Renal pelvis (tissue), 12 donors: ENCODE measurements at places on chromosomes 16 and 17.

- DNase-seq = no peak
These were observed 76.4 kb downstream of the TOX3 start for GRCh38 chr16:52470585-52470984.

DNA sequence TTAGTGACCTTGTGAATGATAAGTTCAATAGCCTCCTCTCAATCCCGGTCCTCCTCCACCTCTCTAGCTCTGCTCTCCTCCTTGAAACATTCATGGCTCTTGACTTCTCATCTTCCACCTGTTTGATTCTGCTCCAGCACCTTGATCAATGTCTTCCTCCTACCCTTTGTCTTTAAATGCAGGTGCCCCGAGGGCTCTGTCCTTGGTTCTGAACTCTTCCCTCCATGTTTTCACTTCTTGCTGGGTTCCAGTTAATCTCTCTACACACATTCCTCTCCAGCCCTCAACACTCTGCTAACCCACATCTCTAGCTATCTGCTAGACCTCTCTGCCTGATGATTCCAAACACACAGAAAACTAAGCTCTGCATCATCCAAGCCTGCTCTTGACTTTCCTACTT is 13.4 kb downstream of the CD300E start:
- DNase-seq = peak; percentile 43

- no peak for DNase-seq
These were observed 215.1 kb downstream of the TMEM114 start for GRCh38 chr16:8375232-8375587.

GRCh38 chr17:64423881-64424280 is 25.0 kb upstream of the MILR1 start:
- DNase-seq = no peak

DNA sequence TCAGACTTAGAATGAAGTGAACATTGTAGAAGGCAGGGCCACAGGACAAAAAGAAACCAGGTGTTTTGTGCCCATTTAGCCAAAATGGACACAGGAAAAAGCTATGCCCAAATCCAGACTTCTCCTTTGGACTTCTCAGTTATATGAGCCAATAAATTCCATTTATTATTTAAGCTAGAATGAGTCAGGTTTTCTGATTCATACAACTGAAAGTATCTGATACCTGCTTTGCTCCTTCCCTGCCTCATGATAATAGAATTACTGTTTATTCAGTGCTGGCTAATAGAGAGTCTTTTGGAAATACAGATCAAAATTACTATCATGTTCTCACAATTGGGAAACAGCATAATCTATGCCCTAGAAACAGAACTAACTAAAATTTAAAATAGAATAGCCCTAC is 8.7 kb upstream of the CPD start:
- DNase-seq = no peak

- DNase-seq = no peak
These were observed 34.4 kb upstream of the RGS9 start for GRCh38 chr17:65102788-65103187.

GRCh38 chr16:87562201-87562600 is 40.1 kb upstream of the JPH3 start:
- no peak for DNase-seq

- DNase-seq = no peak
These were observed 53.0 kb downstream of the IKZF3 start for GRCh38 chr17:39810939-39811728.

- no peak for DNase-seq
These were observed 87.6 kb downstream of the FOXL1 start for GRCh38 chr16:86665929-86666328.

DNA sequence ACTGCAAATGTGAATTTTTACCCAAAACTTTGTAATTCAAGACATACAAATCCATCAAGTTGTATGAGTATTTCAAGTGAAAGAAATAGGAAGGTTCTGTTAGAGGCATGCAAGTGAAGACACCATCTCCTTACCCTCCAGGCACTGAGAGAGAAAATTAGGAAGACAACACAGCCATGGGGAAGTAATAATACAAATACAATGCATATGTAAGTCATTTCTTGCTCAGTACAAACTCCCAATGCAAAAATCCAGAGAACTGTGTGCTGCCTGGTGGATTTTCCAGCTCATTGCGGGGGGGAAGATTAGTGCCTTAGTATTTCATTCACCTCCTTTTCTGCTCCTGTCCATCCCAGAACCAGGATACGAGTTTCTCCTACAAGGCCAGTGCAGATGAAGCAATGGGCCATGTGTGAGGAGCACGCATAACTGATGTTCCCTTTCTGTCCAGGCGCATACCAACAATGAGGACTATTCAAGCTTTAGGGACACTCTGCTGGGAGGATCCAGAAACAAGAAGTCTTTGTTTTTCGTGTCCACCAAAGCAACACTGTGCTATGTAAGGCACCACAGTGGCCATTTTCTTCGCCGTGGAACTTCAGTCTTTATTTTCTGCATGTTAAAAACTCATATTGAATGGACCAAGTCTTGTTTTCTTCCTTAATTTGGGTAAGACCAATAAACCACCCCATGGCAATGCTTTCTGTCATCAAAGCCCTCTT is 143.7 kb upstream of the RCVRN start:
- DNase-seq = no peak

DNA sequence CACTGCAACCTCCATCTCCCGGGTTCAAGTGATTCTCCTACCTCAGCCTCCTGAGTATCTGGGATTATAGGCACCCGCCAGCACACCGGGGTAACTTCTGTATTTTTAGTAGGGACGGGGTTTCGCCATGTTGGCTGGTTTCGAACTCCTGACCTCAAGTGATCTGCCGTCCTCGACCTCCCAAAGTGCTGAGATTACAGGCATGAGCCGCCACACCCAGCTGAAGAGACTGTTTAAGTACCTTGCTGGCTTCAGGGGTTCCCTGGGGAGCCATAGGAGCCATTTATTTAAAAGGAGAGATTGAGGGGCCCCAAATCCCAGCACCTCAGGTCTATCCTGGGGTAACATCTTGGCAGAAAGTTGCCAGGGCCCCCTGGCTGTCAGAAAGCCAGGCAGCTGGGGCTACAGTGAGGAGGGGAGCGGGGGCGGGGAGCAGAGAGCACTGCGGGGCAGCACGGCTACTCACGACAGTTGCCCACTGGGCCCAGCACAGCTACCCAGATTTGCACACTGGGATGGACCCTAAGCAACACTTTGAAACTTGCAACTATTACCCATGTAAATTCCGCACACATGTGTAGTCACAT is 1.6 kb downstream of the SNAI3 start:
- no peak for DNase-seq

DNA sequence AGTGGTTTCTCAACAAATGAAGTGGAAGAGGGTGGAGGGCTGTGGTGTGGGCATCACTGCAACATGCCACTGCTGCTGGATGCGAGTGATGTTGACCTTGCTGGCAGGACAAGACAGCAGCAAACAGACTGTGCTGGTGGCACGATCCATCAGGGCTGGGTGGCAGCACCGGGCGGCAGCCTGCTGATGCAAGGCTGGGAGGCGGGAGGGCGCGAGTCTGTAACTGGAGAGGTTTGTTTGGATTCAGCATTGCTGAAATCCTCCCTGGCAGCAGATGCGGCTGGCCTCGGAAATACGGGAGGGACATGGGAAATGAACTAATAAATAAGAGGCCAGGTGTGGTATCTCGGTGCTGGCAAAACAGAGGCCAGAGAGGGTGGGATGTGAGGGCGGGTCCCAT is 224.2 kb downstream of the ENGASE start:
- DNase-seq = no peak

DNA sequence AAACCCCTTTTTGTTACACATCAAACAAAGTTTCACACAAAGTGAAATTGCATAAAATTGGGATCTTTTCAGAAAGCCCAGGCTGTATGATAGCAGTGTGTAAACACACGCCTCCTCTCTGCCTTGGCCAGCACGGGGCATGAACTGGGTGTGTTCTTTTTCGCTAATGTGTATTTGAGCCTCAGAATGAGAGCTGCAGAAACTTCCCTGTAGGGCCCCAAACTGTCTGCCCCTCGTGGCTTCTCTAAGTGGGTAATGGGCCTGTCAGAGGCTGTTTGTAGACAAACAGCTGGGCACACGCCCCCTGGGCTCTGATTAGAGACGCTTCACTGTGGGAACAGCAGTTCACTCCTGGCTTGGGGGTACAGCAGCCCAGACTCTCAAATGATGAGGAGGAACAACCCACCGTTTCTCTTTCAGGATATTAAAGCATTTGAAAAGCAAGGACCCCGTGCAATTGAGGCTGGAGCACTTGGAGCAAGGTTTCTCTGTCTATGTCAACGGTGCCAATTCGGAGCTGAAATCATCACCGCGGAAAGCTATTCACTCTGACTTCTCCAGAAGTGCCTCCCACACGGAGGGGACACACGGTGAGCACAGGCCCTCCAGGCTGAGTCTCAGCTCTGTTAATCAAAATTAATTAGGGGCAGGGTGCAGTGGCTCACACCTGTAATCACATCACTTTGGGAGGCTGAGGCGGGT is 78.4 kb downstream of the KATNIP start:
- DNase-seq = no peak

DNA sequence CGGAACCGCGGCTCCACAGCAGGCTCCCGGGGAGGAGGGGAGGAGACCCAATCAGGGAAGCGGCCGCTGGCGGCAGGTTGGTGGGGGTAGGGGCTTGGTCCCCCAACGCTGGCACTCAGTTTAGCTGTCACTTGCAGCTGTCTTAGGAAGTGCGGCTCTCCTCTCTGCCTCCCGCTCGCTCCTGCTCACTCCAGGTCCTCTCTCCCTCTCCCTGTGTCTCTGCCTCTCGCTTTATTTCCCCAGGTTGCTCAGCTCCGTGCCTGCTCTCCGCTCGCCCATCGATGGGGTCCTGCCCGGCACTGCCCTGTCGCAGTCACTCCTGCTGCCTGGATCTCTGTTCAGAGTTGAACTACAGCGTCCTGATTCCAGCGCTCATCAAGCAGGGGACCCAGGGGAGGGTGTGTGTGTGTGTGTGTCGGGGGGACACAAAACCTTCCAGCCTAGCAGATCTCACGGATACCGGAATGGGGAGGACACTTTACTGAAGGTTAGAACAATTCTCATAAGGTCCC is 145.6 kb downstream of the ENGASE start:
- DNase-seq = no peak

GRCh38 chr17:44906010-44906646 is 6.9 kb upstream of the EFTUD2 start:
- DNase-seq = no peak

DNA sequence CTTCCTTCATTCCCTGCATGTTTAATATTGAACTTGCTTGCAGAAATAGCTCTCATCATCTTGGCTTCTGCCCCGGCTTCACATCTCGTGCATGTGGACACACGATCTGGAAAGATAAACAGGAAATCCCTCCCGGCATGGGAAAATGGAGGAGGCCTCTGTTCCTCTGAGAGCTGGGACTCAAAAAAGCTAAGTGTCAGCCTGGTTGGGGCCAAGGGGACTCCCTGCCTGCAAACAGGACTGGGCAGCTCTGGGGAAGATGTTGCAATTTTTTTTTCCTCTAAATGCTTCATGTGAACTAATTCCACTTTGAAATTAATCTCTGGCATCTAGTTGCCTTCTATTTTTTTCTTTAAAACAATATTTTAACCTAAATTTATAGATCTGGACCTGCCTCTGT is 24.8 kb downstream of the ITPRIPL2 start:
- peak; percentile 72 for DNase-seq

GRCh38 chr17:1577182-1577581 is 14.6 kb upstream of the PITPNA start:
- DNase-seq = no peak

DNA sequence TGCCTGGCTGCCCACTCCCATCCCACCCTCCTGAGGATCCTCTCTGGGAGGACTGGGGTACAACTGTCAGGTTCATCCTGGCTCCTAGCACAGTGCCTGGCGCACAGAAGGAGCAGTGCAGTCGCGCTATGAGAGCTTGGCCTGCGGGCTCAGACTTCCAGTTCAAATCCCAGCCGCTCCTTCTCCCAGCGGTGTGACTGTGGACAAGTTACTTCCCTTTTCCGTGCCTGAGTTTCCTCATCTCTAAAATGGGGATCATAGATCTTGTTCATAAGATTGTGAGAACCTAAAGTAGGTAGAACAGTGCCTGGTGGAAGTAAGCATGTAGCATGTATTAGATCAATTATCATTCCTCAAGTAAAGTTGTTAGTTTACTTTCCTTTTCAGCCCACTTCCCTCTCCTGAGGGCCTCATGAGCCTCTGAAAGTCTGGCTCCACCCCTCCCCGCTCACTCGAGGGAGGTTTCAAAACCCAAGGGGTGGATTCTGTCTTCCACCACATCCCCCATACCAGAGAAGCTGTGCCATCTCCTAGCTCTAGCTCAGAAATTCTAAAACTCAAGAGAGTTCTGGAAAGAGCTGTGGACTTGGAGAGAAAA is 19.9 kb upstream of the COL1A1 start:
- DNase-seq = no peak

DNA sequence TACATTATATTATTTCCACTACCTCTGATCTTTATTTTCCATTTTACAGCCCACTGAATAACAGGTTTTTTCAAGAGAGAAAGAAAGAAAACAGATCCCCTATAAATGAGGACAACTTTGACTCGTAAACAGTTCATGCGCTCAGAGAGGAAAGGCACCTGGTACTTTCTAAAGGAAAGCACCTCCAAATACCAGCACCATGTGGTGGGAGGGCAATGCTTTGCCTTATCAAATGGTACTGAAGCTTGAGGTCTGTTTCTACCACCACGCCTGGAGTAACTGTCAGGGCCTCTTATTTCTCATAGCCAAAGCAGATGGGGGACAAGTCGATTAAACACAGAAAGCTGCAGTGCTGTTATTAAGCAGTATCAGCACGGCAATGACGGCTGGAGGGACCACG is 510.3 kb upstream of the ZFHX3 start:
- DNase-seq = no peak

DNA sequence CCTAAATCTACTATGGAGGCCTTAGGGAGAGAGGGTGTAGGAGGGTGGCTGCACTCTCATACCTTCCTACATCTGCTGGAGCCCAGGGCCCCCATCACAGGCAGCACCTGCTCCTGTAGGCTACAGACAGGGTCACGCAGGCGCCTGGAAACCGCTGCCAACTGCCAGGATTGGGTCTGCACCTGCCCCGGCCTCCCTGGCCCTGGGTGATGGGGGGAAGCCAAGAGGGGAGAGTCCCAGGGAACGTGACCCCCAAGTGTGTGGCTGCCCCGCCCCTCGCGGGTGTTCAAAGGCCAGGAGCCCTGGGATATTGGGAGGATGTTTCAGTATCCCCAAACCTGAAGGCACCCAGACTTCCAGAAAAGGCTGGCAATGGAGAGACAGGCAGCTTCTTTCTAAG is 5.6 kb upstream of the TEX19 start:
- DNase-seq = no peak

DNA sequence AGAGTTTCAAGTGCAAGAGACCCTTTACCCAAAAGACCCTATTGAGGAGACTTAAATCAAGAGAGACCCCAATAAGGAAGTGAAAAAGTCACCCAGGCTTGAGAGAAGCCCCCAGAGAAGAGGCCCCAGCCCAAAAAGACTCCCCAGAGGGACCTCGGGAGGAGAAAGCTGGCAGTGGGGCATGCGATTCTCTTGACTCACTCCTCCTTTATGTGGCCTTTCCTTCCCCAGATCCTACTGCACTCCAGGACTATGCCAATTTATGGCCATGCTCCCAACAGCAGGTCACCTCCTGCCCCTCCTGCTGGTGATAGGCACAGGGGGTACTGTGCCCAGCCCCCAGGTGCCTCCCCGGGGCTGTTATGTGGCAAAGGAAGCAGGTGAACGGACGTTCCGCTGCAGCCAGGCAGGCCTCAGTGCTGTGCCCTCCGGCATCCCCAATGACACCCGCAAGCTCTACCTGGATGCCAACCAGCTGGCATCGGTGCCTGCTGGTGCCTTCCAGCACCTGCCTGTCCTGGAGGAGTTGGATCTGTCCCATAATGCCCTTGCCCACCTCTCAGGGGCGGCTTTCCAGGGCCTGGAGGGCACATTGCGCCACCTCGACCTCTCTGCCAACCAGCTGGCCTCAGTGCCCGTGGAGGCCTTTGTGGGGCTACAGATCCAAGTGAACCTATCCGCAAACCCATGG is 16.3 kb downstream of the LRRC3C start:
- no peak for DNase-seq

GRCh38 chr16:58201163-58201562 is 3.3 kb upstream of the CSNK2A2 start:
- DNase-seq = no peak
